Fibroblast of lung (primary cell): ENCODE measurements at places on chromosomes 3 and 15.

DNA sequence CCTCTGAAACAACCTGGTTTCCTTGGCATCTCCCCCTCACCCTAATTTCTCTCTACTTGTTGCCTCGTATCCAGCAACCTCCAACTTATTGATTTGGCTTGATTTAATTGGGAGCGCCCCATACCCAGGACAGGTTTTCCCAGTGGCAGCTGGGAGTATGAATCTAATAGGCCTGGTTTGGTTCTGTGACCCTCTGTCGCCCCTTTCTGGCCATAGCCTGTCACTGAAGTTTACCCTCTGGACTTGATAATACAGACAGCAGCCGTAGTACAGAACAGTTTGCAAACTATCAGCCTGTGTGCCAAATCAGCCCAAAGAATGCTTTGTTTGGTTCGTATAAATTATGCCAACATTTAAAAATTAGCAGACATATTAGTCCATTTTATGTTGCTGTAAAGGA, 525.1 kb upstream of the GOLIM4 start:
- H3K27me3 ChIP-seq, result no peaks in the 10 kb centered on the region
- H3K4me3 ChIP-seq, result no peak overlapping the region
- peak; percentile 40 for DNase-seq
- no peaks in the 10 kb centered on the region for H3K4me1 ChIP-seq
- H3K36me3 ChIP-seq, result no peaks in the 10 kb centered on the region

- H3K4me1 ChIP-seq, result peaks cover 4% of the 10 kb centered on the region
- H3K27me3 ChIP-seq, result no peaks in the 10 kb centered on the region
- no peak overlapping the region for H3K4me3 ChIP-seq
- no peaks in the 10 kb centered on the region for H3K36me3 ChIP-seq
- H3K27ac ChIP-seq, result no peak overlapping the region
Observed at GRCh38 chr3:157122832-157123427, 37.0 kb downstream of the CCNL1 start.

DNA sequence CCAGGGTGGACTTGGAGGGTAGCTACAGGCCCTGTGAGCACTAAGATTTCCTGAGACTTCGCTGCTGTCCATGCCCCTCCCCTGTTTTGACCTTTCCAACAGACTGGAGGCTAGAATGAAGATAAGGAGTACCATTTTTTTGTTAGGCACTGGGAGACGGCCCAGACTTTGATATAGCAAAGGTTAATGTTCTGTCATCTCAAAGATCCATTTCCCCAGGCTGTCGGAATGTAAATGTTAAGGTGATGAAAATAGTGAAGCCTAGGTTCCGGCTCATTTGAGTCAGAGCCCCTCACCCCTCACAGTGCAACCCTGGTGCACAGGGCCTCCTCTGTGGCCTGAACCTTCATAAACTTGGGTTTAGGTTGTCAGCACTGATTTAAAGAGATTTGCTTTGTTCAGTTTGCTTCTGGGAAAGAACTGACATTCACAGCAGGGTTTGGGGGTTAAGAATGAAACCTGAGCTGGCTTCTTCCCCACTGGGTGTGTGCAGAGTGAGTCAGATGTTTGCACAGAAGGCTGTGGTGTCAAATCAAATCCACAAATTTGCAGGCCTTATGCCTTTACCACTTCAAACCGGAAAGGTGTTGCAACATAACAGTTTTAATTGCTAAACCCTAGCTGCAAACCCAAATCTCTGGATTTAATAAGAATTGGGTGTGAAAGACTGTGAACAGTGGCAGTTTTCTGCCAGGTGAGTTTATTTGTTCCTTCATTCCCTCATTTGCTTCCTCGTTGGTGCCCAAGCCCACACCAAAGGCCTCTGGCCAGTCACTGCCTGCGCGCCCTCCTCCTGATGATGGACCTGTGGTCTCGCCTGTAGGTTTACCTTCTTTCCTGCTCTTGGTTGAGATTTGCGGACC, 20.6 kb upstream of the KCTD6 start:
- peaks cover 4% of the 10 kb centered on the region for H3K4me1 ChIP-seq
- no peak overlapping the region for H3K27ac ChIP-seq
- no peaks in the 10 kb centered on the region for H3K27me3 ChIP-seq
- DNase-seq, result peak; percentile 85
- no peak overlapping the region for H3K4me3 ChIP-seq
- no peaks in the 10 kb centered on the region for H3K36me3 ChIP-seq

DNA sequence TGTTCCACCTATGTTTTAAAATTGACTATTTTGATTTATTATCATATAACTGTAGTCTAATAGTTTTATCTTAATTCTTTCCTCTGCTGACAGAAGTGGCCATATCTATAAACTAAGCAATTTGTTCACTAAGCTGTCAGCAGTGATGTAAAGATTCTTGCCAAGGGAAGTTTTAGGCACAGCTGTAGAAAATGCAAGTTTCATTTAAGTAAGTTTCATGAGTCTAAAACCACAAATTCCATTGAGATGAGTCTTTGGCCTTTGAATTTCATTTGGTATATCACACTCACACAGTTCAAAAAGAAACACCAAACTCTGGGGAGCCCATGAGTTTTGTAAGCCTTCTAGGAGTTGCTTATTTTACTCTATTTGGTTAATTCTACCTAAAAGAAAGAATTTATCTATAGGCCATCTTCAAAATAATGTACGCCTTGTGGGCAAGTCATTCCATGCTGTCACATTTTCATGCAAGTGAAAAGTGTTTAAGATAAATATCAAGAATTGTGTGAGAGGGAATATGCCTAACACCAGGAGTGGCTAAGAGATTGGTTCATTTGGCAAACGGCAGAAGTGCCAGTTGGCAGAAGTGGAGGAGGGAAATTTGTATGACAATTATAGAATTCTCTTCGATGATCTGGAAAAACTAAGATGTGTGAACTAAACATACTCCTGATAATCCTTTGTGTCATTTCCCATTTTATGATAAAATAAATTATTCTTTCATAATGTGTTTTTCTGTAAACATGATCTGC, 292.9 kb downstream of the ZIC4 start:
- peak overlapping the region; percentile 5 for H3K27ac ChIP-seq
- H3K27me3 ChIP-seq, result no peaks in the 10 kb centered on the region
- H3K4me3 ChIP-seq, result no peak overlapping the region
- DNase-seq, result peak; percentile 97
- H3K4me1 ChIP-seq, result peaks cover 3% of the 10 kb centered on the region

DNA sequence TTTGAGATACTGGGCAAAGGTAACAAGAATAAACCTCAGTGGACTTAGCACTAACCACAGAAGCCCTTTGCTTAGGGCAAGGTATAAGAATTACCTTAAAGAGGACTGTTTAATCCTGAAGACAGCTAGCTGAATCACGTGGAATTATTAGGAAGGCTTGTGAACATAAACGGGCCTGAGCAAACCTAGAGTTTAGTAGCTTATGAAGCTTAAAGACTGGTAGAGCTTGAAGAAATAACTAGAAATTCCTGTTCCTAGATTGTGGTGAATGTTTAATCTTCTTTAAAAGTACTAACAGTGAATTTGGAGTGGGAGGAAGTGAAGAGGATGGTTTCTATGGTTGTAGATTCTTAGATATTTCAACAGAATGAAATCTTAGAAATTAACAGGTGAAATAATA, 428.9 kb upstream of the THRB start:
- no peak for DNase-seq
- H3K27ac ChIP-seq, result no peak overlapping the region
- no peaks in the 10 kb centered on the region for H3K36me3 ChIP-seq
- no peaks in the 10 kb centered on the region for H3K27me3 ChIP-seq
- no peaks in the 10 kb centered on the region for H3K4me1 ChIP-seq

- DNase-seq, result peak; percentile 27
- H3K4me3 ChIP-seq, result peak overlapping the region; percentile 14
- no peaks in the 10 kb centered on the region for H3K36me3 ChIP-seq
- H3K4me1 ChIP-seq, result no peaks in the 10 kb centered on the region
Observed at GRCh38 chr3:129343643-129344360, 65.1 kb downstream of the HMCES start.

- H3K27ac ChIP-seq, result no peak overlapping the region
- no peaks in the 10 kb centered on the region for H3K36me3 ChIP-seq
- H3K4me3 ChIP-seq, result no peak overlapping the region
- no peaks in the 10 kb centered on the region for H3K27me3 ChIP-seq
- DNase-seq, result no peak
- peaks cover 8% of the 10 kb centered on the region for H3K4me1 ChIP-seq
Observed at GRCh38 chr15:76994001-76994400, 925 bp upstream of the PSTPIP1 start.

DNA sequence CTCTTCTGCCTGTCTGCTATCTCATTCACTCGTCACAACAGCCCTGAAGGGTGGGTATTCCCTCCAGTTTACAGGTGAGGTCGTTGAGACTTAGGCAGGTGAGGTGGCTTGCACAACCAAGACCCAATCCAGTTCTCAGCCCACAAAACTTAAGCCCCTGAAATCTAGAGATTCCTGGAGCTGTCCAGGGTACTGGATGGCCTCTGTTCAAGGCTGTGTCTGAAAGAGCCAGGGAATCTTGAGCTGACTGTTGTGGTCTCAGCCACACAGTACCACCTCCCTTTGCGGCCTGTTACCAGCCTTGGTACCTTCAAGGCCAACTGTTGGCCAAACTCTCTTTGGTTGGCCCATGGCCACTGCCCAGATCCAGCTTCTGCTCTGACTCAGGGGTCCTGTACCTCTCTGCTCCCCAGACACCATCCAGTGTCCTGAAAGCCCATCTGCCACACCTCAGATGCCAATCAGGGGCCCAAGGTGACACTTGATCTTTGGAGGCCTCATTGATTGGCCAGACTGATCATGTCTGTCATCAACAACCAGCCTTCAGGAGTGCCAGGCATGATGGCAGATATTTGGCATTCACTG, 10.9 kb upstream of the FAM107A start:
- H3K27me3 ChIP-seq, result peaks cover 27% of the 10 kb centered on the region
- no peaks in the 10 kb centered on the region for H3K36me3 ChIP-seq
- peaks cover 5% of the 10 kb centered on the region for H3K4me1 ChIP-seq
- no peak overlapping the region for H3K4me3 ChIP-seq

DNA sequence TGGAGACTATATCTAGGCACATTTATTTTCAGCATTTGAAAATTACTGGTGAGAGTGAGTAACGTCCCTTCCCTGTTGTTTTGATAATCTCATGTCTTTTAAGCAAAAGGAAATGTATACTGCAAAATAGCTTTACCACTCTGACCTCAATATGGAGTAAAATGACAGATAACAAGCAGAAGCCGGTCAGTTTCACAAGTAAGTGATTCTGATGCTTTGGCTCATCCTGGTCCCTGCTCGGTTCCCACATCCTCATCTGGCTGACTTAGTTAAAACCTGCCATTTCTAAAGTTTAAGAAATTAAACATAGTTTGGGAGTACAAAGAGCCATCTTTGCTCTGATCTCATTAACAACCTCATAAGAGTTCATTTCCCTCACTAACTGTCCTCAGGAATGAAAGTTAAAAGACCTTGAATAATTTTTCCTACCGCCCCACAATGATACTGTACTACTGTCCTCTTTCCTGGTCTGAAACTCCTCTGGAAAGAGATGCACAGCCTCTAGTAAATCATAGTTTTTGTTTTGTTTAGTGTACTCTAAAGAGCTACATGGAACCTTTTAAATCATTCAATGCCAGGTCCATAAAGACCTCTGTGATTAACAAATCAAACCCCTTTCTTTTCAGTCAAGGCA, 72.3 kb upstream of the ICE2 start:
- no peaks in the 10 kb centered on the region for H3K27me3 ChIP-seq
- no peak for DNase-seq
- no peak overlapping the region for H3K4me3 ChIP-seq
- no peak overlapping the region for H3K27ac ChIP-seq
- H3K4me1 ChIP-seq, result no peaks in the 10 kb centered on the region

DNA sequence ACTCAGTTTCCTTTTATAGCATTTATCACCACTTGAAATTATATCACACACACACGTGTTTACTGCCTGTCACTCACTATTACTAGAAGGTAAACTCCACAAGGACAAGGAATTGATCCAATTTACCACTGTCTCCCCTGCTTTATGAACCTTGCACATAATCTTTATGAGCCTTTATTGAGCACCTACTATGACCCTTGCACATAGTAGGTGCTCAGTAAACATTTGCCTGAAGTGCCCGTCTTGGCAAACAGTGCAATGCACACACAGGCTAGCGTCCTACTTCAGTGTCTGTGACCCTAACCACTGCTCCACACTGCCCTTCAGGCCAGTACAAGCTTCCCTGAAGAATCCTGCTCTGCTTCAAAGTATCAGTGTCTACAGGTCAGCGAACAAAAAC, 237.7 kb upstream of the TMC3 start:
- H3K36me3 ChIP-seq, result no peaks in the 10 kb centered on the region
- H3K4me1 ChIP-seq, result no peaks in the 10 kb centered on the region
- DNase-seq, result no peak
- H3K4me3 ChIP-seq, result no peak overlapping the region

GRCh38 chr3:47054412-47054811, 74.9 kb downstream of the NBEAL2 start:
- H3K4me3 ChIP-seq, result no peak overlapping the region
- DNase-seq, result no peak
- H3K36me3 ChIP-seq, result no peaks in the 10 kb centered on the region

GRCh38 chr3:29695201-29695600, 414.3 kb downstream of the RBMS3 start:
- no peaks in the 10 kb centered on the region for H3K27me3 ChIP-seq
- peaks cover 33% of the 10 kb centered on the region for H3K4me1 ChIP-seq
- peak; percentile 50 for DNase-seq
- no peak overlapping the region for H3K4me3 ChIP-seq
- H3K36me3 ChIP-seq, result peaks cover 2% of the 10 kb centered on the region

DNA sequence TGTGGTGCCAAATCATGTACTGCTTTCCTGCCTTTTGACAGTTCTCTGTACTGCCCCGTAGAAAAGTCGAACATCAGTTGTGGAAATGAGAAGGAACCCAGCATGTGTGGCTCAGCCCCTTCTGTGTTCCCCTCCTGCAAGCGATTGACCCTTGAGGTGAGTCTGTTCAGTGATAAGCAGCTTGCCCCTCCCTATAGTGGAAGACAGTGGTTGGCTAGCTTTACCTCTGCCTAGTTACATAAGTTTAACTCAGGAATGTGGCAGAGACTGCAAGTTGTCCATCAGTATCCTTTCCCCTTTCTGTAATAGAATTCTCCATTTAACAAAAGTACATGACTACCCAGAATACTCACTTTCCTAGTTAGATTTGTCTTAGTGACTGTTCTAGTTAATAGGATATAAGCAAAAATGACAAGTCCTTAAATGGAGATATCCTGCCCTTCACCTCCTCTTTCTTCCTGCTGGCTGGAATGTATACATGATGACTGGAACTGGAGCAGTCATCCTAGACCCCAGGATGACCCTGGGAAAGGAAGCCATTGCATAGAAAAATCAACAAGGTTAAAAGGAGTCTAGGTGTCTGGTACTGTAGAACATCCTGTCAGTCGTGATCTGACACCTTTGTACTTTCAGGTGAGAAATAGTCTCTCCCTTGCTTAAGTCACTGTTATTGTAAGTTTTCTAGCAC, 10.6 kb downstream of the SETMAR start:
- H3K36me3 ChIP-seq, result no peaks in the 10 kb centered on the region
- H3K27ac ChIP-seq, result no peak overlapping the region
- no peaks in the 10 kb centered on the region for H3K27me3 ChIP-seq
- DNase-seq, result peak; percentile 6

DNA sequence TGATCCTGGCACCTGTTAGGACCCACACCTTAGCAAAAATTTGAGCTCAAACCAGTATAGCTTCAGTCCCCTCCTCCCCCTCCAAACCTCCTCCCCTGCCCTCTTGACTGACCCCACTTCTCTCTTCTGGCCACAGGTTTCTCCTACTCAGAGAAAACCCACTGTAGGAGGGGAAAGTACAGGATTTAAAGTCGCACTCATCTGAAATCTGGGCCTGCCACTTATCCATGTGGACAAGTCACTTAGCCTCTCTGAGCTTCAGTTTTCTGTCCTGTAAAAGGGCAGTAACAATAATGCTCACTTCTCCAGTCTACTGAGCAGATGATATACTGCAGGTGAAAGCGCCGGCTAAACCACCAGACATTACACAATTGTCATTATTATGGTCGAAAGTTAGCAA, 142.7 kb downstream of the MEGF11 start:
- H3K4me3 ChIP-seq, result no peak overlapping the region
- no peaks in the 10 kb centered on the region for H3K4me1 ChIP-seq
- DNase-seq, result no peak
